ENCODE measurements at places on chromosomes 5 and 9. TPM values are rescaled to one million over a fixed set of nuclear protein-coding genes. Genes with fewer than 3 reads are reported as not detected.

Gene TRPM6
- 0.12 TPM for total RNA-seq

Gene SMIM15
- total RNA-seq = 54.5 TPM

Gene SH2D3C
- 95.0 TPM for total RNA-seq

Gene NXNL2
- not detected for total RNA-seq

Gene GADD45G
- total RNA-seq = 0.64 TPM

Gene CDH6
- not detected for total RNA-seq

Gene PRR7
- total RNA-seq = 6.5 TPM

Gene OMD
- not detected for total RNA-seq

Gene CDH10
- total RNA-seq = not detected

Gene SPATA24
- total RNA-seq = 7.9 TPM

Gene IL9
- total RNA-seq = not detected

Gene SELENOP
- total RNA-seq = not detected

Gene PRDM9
- total RNA-seq = not detected

Gene CARD6
- 21.1 TPM for total RNA-seq

Gene EPB41L4A
- total RNA-seq = 17.9 TPM

Gene DMRT3
- not detected for total RNA-seq

Gene ADGRV1
- 0.12 TPM for total RNA-seq

Gene HCN1
- total RNA-seq = not detected

Gene MEGF10
- total RNA-seq = 0.21 TPM

Gene FAM169A
- 0.72 TPM for total RNA-seq
